ENCODE measurements at places on chromosomes 11 and 22.

DNA sequence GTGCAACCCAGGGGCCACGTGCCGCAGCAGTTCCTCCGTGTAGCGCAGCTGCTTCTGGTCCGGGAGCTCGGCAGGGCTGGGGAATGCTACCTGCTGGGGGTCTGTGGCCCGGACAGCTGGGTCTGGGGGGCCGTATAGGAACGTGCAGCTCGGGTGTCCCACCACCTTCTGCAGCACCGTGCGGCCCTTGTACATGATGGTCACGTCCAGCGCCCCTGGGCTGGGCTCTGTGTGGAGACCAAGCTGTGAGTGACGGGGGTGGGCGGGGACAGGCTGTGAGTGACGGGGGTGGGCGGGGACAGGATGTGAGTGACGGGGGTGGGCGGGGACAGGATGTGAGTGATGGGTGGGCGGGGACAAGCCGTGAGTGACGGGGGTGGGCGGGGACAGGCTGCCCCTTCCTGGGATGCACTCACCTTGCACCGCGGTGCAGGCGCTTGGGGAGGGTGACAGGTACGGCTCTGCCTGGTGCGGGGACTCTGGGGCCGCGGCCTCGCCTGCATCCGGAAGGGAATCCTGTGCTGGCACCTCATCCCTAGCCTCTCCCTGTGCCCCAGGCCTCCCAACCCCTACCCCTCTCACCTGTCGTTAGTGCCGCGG lies 2.3 kb downstream of the IRF7 start:
- peak; percentile 79 for DNase-seq

GRCh38 chr11:28346209-28346608 lies 238.0 kb downstream of the METTL15 start:
- no peak for DNase-seq

DNA sequence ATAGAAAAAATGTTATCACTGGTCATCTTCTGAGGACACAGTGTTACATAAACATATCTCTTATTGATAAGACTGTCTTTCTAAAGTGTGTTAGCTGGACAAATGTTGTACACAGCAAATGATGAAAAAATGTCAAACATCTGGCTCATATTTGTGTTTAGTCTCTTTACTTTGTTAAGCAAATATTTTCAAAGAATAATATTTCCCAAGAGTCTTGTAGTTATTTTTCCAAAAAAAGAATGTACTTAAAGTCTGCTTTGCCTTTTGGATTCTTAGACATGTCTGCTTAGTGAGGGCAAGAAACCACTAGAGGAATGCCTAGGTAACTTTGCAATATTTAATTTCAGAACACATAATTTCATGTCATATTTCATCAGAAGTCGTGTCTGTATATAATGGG lies 23.9 kb upstream of the CCDC179 start:
- DNase-seq: no peak

DNA sequence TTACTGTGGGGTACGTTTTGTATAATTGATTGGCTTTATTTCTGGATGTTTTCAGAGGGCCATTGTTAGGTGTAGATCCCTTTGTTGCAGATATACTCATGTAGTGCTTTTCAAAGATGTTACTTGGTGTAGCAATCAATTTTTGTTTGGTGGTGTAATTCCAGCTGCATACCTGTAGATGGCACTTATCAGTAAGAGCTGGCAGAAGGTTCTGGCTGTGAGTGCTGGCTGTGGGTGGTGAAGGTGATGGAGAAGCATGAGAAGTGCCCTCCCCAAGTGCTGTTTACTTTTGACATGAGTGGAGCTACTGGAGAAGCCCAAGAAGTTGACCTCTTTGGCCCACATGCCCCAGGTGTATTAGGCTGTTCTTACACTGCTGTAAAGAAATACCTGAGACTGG lies 1074.9 kb downstream of the FAM181B start:
- DNase-seq: no peak

- no peak for DNase-seq
Observed at GRCh38 chr11:91133361-91133760, 910.5 kb upstream of the CHORDC1 start.

DNA sequence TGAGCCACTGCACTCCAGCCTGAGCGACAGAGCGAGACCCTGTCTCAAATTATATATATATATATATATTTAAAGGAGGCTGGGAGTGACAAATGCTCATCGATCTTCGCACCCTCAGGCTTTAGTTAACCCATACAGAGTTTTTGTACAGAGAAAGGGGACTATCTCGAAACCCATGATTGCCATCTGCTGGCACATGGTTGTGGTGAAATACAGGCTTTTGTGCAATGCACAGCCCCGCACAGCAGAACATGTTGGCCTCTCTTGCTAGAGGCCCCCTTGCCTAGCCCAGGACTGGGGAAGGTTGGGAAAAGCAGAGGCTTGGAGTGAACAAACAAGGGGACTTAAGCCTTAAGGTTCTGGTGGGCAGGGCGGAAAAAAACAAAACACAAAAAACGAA lies 3.6 kb downstream of the MYBPC3 start:
- no peak for DNase-seq

DNA sequence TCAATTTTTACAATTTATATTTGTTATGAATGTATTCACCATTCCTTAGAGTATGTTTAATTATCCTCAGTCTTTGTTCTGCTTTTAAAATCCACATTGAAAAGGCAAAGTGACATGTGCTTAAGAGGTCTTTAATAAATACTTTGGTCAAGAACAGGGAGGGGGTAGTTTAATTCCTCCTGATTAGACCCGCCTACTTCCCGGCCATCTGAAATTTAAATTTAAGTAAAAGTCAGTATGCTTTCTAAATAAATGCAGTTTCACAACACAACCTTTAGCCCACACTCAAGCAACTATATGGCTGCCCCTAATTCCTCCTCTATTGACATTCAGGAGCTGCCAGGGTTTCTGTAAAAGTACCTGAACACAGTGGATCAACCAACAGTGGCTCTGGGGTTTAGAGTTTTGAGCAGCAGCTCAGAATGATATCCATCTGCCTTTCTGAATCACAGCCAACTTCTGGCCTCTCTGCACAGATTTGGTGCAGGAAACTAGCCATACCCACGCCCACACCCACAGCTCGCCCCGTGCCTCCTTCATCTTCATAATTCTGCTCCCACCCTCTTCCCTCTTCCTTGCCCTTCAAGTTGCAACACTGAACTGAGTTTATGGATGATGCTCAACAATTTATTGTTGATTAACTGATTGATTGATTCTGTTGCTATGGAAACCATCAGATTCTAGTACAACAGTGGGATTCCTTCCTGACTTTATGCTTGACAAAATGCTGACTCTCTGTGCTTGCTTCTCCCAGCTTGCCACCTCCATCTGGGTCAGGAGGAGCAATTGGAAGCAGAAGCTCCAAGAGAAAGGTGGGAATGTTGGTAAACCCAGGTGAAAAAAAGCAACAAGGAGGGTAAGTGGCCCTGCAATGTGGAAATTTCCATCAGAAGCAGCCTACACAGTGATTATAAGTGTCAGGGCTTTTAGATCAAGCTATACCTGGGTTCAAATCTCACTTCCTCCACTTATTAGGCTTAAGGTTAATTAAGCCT lies 70.8 kb downstream of the PANX1 start:
- no peak for DNase-seq

DNA sequence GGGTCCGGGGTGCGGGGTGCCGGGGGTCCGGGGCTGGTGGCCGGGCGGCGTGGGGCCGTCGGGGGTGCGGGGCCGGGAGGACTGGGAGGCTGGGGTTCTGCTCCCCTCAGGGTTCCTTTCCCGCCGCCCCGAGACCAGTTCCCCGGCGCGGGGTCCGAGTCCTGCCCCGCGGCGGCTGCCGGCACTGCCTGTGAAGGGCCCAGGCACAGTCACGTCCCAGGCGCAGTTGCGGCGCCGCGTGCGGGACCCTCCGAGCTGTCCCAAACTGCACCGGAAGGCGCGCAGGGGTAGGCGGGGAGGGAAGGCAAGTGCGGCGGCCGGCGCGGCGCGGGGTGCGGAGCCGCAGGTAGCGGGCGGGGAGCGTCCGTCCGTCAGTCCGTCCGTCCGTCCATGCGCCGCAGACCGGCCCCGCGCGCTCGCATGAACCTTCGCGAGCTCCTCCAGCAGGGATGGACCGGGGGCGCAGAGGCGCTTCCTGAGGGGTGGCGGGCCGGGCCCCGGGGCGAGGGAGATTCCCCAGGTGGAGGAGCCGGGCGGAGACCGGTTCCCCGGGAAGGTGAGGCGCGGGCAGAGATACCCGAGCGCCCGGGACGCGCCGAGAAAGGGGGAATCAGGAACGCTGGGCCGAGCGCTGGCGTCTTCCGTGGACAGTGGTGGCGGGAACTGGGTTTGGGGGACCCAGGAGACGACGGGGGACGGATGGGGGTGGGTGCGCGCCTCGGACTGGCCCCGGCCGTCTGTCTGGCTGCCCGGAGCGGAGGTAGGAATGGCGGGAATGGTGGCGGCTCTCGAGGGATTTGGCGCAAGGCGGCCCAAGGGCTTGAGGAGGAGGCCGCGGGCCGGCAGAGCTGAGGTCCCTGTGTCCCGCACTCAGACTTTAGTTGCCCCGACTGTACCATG lies 3.1 kb upstream of the ADORA2A start:
- DNase-seq: peak; percentile 49

- DNase-seq: no peak
Observed at GRCh38 chr11:35138606-35138942, 397 bp upstream of the CD44 start.

DNA sequence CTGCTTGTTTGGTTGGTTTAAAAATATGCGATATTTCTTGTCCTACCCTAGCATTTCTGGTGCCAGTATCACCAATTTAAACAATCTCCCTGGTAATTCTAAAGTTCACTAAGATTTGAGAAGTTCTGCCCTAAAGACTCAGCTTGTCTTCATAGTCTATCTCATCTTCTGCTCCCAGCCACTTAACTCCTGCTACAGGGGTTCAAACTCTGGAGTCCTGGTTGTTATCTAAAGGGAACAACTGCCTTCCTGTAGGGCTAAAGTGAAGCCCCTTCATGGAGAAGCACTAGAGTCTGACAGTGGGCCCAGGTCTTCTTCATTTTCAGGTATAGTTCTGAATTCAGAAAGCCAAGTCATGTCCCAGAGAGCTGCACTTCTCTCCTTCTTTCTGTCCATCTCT lies 73.2 kb downstream of the CTNND1 start:
- no peak for DNase-seq

- no peak for DNase-seq
Observed at GRCh38 chr11:128835741-128836430, 31.2 kb downstream of the KCNJ1 start.

DNA sequence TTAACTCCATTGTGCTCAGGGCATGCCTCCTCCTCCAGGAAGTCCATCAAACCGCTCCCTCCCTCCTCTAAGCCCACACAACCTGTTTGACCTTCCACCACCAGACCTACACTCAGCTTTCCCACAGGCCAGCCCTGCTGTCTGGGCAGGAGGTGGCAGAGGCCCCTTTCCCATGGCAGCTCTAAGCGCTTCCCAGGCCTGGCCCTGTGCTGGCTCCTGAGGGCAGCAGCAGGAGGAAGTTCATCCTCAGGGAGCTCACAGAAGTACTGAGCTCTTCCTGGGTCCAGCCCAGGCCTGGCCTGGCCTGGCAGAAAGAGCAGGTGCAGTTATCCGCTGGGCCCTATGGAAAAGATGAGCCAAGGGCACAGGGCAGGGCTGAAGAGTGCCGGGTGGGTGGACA lies 31.4 kb downstream of the ARAP1 start:
- DNase-seq: no peak

DNA sequence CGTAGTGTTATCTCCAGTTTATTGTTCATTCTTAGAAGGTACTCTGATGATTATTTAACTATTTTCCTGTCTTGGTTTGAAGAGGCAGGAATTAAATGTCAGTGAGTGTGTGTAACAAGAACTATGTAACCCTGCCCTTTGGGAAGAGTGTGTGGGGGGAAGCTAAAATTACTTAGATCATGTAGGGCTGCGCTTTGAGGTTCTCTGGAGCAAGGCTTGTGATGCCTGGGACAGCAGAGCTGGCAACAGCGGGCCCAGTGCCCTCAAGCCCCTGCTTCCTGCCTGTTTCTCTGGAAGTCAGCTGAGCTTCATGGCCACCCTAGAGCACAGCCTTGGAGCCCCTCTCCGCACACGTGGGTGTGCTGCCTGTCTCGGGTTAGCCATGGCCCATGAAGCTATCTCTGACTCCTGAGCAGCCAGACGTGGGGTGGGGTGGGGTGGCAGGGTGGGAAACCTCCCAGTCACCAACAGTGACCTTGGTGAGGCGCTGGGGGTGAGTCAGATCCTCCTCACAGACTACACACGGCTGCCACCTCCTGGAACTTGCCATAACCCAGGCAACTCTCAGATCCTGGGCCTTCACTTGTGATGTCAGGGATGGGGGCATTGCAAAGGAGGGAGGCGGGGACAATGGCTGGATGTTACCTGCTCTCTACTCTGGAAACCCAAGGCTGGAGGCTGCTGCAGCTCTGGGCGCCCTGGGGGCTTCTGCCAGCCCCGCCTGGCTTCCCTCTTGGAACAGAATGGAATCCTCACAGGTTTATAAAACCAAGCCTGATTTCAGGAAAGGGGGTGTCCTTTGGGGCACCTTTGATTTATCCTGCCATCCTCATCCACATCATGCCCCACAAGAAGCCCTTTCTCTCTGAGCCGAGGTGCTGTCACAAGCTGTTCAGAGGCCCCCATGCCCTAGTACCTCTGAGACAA lies 88.6 kb downstream of the SNX19 start:
- DNase-seq: no peak

DNA sequence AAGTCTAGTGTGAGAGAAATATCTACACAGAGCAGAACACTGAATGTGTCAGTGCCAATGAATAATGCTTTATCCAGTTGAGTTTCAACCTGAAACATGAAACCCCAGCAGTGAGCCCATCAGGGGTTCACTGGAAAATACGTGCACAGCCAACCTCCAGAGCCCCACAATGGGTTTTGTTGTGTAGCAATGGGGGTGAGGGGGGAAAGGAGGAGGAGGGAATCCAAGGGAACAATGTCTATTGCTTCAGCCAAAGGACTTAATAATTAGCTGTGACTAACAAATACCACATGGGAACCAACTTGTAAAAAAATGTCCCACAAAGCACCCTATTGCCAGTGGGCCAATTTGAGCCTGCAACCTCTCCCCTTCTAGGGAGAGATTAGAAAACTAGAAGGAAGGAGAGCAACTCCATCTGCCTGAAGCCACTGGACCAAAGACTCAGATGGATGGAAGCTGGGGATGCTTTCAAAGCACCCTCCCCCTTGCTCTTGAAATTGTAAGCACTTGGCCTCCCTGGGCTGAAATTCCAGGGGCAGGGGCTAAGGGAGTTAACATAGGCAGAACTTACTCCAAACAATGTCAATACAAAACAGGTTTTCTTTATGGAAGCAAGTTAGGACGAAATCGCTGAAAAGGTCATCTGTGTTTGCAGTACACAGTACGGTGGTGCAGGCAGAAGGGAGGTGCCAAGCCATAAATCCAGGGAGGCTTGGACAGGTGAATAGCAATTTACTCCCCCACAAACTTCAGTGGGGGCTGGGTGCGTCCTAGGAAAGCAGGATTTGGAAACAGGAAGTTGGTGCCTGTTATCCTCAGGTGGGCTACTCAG lies 99.8 kb downstream of the ARL14EP start:
- no peak for DNase-seq

Data from stimulated activated CD4-positive, alpha-beta T cell treated with anti-CD3 and anti-CD28 coated beads, Interleukin-12 subunit alpha, Interleukin-12 subunit beta, amount 100 ng/mL, for 4 hours (primary cell).